ENCODE measurements at places on chromosomes 6 and 20. TPM values are rescaled to one million over a fixed set of nuclear protein-coding genes. Genes with fewer than 3 reads are reported as not detected.

DNA sequence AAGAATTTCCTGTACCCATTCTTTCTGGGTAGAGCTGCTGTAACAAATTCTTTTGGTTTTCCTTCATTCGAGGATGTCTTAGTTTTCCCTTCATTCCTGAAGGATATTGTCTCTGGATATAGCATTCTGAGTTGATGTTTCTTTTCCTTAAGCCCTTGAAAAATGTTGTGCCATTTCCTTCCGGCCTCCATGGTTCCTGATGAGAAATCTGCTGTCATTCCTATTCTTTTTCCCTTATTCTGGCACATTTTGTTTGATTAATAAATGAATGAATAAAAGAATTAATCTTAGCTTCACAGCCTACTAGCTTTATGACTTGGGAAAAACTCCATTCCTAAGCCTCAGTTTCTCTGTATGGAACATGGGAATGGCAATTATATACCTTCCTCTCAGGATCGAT lies 173.1 kb downstream of the EYA2 start:
- DNase-seq, result no peak
- no peaks in the 10 kb centered on the region for H3K4me1 ChIP-seq
- no peaks in the 10 kb centered on the region for H3K36me3 ChIP-seq

- peak overlapping the region; percentile 93 for H3K27ac ChIP-seq
- peaks cover 8% of the 10 kb centered on the region for H3K36me3 ChIP-seq
- H3K4me1 ChIP-seq, result peaks cover 19% of the 10 kb centered on the region
- DNase-seq, result peak; percentile 63
- H3K27me3 ChIP-seq, result no peaks in the 10 kb centered on the region
Observed at GRCh38 chr20:63957004-63957689, 931 bp upstream of the UCKL1 start.

DNA sequence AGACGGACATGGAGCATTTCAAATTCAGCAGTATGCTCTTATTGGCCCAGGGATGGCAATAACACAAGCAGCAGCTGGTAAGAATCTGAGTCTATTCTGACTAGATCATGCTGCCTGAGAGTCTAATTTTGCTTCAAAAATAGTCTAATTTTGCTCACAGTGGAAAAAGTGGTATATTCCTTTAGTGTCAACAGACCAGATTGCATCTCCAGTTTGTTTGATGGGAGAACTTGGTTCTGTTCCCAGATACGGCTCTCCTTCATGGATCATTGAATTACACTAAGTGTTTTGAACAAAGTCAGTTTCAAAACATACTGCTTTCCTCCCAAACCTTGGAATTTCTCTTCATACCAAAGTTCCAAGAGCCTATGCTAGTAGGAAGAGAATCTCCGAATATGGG lies 586.1 kb downstream of the RNF144B start:
- no peaks in the 10 kb centered on the region for H3K27me3 ChIP-seq
- no peak overlapping the region for H3K4me3 ChIP-seq
- H3K36me3 ChIP-seq, result no peaks in the 10 kb centered on the region
- no peak for DNase-seq

PGC gene
- 0.60 TPM for total RNA-seq

WFDC5 gene
- total RNA-seq, result not detected
